ENCODE measurements at places on chromosomes 6 and 20. TPM values are rescaled to one million over a fixed set of nuclear protein-coding genes. Genes with fewer than 3 reads are reported as not detected.

DNA sequence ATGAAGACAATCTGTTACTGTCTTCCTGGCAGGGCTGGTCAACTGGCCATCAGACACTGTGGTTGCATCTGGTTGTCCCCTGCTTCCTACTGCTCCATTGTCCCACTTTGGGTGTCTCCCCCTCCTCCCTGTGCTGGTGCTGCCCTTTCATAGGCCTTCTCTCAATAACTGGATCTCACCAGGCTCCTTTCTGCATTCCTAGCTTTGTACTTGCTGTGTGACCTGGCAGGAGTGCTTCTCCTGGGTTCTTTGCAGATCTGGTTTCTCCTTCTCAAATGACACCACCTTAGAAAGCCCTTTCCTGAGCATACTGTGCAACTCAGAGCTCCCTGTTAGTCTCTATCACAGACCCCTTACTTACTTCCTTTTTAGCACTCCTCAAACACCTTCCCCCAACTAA, 223.0 kb downstream of the BCKDHB start:
- H3K27me3 ChIP-seq, result no peaks in the 10 kb centered on the region
- H3K4me1 ChIP-seq, result no peaks in the 10 kb centered on the region
- H3K36me3 ChIP-seq, result no peaks in the 10 kb centered on the region
- no peak overlapping the region for H3K27ac ChIP-seq
- H3K4me3 ChIP-seq, result no peak overlapping the region
- DNase-seq, result no peak

GRCh38 chr6:118574051-118574865, 26.2 kb downstream of the PLN start:
- H3K36me3 ChIP-seq, result peaks cover 58% of the 10 kb centered on the region
- peaks cover 9% of the 10 kb centered on the region for H3K4me1 ChIP-seq
- no peaks in the 10 kb centered on the region for H3K27me3 ChIP-seq
- H3K27ac ChIP-seq, result peak overlapping the region; percentile 59
- H3K4me3 ChIP-seq, result no peak overlapping the region

DNA sequence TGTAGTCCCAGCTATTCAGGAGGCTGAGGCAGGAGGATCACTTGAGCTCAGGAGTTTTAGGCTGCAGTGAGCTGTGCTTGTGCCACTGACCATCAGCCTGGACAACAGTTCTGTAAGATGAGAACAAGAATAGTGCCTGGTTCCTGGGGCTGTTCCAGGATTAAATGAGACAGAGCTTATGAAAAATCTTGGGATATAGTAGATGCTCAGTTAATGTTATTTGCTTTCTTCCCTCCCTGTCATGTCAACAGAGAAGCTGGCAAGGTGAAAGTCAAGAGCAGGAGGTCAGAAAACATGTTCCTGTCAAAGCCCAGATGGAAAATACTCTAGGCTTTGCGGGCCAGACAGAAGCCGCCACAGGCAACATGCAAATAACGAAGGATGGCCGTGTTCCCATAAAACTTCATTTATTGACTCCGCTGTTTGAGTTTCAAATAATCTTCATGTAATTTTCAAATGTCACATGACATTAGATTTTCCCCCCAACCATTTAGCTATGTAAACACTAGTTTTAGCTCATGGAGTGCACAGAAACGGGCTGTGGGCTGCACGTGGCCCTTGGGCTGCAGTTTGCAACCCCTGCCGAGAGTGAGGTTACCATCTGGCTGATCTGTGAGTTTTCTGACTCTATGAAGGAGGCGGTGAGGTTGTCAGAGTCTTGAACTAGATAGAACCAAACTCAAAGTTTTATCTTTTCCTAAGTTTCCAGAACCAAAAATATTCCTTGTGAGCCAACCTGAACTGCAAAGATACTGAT, 63.4 kb upstream of the PMEPA1 start:
- no peak for DNase-seq
- H3K4me3 ChIP-seq, result no peak overlapping the region
- H3K27ac ChIP-seq, result no peak overlapping the region
- H3K36me3 ChIP-seq, result no peaks in the 10 kb centered on the region
- H3K27me3 ChIP-seq, result peaks cover 29% of the 10 kb centered on the region

DNA sequence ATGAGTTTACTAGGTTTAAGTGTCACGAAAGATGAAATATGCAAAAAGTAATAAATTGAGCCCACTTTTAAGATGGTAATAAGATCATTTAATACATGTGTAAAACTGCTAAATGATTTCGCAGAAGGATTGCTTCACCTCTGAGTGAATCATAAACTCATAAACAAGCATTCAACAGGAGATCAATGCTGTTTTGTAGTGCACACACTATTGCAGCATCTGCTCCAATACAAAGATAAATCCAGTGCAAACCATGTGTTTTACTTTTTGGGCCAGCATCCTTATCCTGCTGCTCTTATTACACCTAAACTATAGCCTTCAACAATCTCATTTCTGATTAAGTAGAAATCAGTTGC, 400.1 kb downstream of the NKAIN2 start:
- no peaks in the 10 kb centered on the region for H3K4me1 ChIP-seq
- H3K36me3 ChIP-seq, result no peaks in the 10 kb centered on the region
- H3K27me3 ChIP-seq, result no peaks in the 10 kb centered on the region
- no peak for DNase-seq

GRCh38 chr6:88870717-88871330, 92.6 kb downstream of the RNGTT start:
- H3K27me3 ChIP-seq, result no peaks in the 10 kb centered on the region
- H3K4me3 ChIP-seq, result no peak overlapping the region
- no peak overlapping the region for H3K27ac ChIP-seq
- peak; percentile 43 for DNase-seq

DNA sequence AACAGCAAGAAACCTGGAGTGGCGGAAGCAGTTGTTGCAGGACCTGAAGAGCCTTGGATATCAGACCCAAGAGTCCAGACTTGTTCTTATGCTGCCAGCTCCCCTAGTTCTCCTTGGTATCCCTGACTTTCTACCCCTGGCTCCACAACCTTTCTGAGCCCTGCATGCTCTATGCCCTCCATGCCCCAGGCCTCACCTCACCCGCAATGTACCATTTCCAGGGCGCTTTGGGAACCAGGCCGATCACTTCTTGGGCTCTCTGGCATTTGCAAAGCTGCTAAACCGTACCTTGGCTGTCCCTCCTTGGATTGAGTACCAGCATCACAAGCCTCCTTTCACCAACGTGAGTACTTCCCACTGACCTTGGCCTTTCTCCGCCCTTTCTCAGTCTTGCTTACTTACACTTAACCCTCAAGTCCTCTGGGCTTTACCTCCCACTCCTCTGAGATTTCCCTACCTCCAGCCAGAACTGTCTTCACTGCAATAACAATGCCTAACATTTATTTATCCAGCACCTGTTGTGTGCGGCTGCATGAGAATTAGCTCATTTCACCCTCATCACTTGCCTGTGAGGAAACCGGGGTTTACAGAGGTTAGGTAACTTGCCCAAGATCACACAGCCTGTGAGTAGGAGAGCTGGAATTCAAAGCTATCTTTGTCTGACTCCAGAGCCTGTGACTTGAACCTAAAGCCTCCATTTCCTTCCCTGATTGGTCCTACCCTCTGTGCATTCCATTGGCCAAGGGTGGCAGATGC, 2.3 kb downstream of the POFUT1 start:
- H3K27ac ChIP-seq, result peak overlapping the region; percentile 40
- peaks cover 22% of the 10 kb centered on the region for H3K36me3 ChIP-seq
- H3K4me3 ChIP-seq, result no peak overlapping the region
- no peaks in the 10 kb centered on the region for H3K27me3 ChIP-seq
- no peak for DNase-seq

- H3K27me3 ChIP-seq, result no peaks in the 10 kb centered on the region
- no peaks in the 10 kb centered on the region for H3K36me3 ChIP-seq
- no peaks in the 10 kb centered on the region for H3K4me1 ChIP-seq
These were observed 19.6 kb upstream of the FERMT1 start for GRCh38 chr20:6142348-6142993.

DNA sequence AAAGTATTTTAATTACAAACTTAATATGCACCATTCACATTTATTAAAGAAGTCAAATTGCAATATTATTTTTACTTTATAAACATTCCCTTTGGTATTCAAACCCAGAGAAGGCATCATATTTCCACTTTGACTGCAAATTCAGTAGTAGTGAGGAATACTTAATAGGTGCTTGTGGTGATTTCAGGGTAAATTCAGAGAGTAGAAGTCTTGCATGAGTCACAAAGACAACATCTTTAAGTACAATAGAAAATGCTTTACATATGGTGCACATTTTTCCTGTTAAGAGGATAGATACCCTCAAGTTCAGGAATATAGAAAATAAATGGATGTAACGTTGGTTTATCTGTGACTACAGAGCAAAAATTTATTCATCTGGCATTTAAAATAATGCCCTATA, 390.2 kb downstream of the TENT5A start:
- no peak for DNase-seq
- no peak overlapping the region for H3K27ac ChIP-seq
- no peak overlapping the region for H3K4me3 ChIP-seq
- H3K36me3 ChIP-seq, result no peaks in the 10 kb centered on the region

- no peak overlapping the region for H3K27ac ChIP-seq
- H3K36me3 ChIP-seq, result no peaks in the 10 kb centered on the region
- H3K27me3 ChIP-seq, result peaks cover 3% of the 10 kb centered on the region
These were observed 36.4 kb downstream of the DACT2 start for GRCh38 chr6:168282985-168283685.

GRCh38 chr6:33590531-33591198, 10.6 kb upstream of the BAK1 start:
- no peak overlapping the region for H3K27ac ChIP-seq
- no peak overlapping the region for H3K4me3 ChIP-seq
- H3K4me1 ChIP-seq, result peaks cover 41% of the 10 kb centered on the region
- H3K36me3 ChIP-seq, result no peaks in the 10 kb centered on the region
- DNase-seq, result no peak

DNA sequence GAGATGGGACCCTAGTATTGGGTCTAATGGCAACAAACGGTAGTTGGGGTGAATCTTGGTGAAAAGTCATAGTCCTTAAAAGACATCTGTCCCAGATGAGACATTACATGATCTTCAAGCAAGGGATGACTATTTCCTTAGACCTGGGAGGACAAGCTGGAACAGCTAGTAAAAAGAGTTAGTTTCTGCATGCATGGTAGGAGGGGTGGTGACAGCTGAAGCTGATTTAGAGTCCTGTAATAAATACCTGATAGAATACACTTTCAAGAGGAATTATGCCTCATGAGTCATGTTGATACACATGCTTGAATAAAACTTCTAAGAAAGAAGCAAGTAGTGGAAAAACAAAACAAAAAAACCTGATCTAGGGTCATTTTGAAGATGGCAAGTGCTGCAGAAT, 247.4 kb downstream of the CD109 start:
- no peaks in the 10 kb centered on the region for H3K27me3 ChIP-seq
- no peak for DNase-seq
- H3K4me1 ChIP-seq, result peaks cover 5% of the 10 kb centered on the region
- no peak overlapping the region for H3K4me3 ChIP-seq

DNA sequence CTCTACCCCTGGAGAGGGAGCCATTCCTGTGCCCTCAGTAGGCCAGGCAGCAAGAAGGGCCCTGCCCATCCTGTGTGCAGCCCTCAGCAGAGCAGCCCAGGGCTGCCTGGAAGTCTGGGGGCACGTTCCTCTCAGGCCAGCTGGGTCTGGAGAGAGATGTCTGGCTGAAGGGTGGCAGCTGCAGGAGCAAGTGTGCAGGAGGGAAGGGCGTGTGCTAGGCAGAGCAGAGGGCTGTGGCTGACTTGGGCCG, 62.7 kb downstream of the NOL4L start:
- H3K27me3 ChIP-seq, result no peaks in the 10 kb centered on the region
- H3K36me3 ChIP-seq, result peaks cover 3% of the 10 kb centered on the region
- peak overlapping the region; percentile 59 for H3K27ac ChIP-seq
- H3K4me1 ChIP-seq, result peaks cover 54% of the 10 kb centered on the region

GRCh38 chr20:58638467-58639181, 12.5 kb upstream of the STX16 start:
- H3K4me1 ChIP-seq, result peaks cover 14% of the 10 kb centered on the region
- no peak overlapping the region for H3K27ac ChIP-seq
- H3K4me3 ChIP-seq, result no peak overlapping the region
- peaks cover 29% of the 10 kb centered on the region for H3K27me3 ChIP-seq
- DNase-seq, result no peak

DNA sequence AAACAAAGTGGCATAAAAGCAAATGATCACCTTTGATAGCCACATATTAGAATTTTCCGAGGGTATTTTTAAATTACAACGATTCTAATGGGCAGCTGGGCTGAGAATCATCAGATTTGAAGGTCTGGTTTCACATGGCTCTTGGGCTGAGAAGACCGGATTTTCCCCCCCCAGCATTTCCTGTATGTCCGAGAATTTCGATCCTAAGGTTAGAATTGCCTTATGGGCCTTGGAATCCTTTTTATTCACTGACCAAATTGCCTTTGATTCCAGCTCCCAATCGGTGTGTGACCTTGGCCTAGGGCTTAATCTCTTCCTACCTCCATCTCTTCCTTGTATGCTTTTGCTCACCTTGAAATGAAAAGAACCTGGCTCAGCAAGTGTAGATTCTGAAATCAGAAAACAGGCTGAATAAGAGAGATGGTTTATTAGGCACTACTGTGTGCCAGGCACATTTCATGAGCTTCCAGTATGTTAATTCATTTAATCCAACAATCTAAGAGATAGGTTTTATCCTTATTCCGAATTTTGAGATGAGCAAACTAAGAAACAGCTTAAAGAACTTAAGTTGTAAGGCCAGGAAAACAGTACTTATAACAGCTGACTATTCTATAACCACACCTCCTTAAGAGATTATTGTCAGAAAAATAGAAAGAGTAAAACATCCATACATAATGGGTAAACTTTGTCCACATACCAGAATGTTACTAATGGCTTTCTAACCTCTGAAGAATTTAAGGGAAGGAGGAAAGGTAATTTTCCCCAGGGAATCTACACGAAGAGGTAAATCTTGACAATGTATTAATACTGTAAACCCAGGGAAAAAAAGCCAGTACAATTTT, 39.4 kb downstream of the HFE start:
- DNase-seq, result no peak
- H3K4me1 ChIP-seq, result peaks cover 48% of the 10 kb centered on the region
- H3K36me3 ChIP-seq, result peaks cover 57% of the 10 kb centered on the region

- H3K27ac ChIP-seq, result no peak overlapping the region
- H3K27me3 ChIP-seq, result peaks cover 26% of the 10 kb centered on the region
- no peaks in the 10 kb centered on the region for H3K4me1 ChIP-seq
- H3K36me3 ChIP-seq, result no peaks in the 10 kb centered on the region
- DNase-seq, result no peak
- H3K4me3 ChIP-seq, result no peak overlapping the region
These were observed 531.9 kb downstream of the QKI start for GRCh38 chr6:163946437-163946836.

- H3K4me1 ChIP-seq, result peaks cover 15% of the 10 kb centered on the region
- no peak overlapping the region for H3K4me3 ChIP-seq
- H3K27me3 ChIP-seq, result peaks cover 4% of the 10 kb centered on the region
These were observed 48.2 kb downstream of the IRF4 start for GRCh38 chr6:439641-440167.

The LTA gene
- 70.0 TPM for total RNA-seq

The RIPPLY2 gene
- total RNA-seq, result not detected

The EDN1 gene
- not detected for total RNA-seq

The DDO gene
- total RNA-seq, result not detected
